ENCODE measurements at places on chromosomes 2 and 18.

DNA sequence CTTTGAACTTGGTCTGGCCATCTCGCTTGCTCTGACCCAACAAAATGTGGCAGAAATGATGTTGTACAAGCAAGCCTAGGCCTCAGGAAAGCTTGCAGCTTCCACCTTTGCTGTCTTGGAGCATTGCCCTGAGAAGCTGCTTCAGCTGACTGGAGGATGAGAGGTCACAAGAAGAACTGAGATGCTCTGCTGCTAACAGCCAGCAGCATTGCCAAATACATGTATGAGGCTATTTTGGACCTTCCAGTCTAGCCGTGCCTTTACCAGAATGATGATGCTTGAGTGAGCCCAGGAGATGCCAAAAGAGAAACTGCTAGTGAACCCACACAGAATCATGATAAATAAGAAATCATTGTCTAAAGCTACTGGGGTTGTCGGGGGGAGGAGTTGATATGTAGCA is 13.2 kb upstream of the ITGAV start:
- no peak for DNase-seq

DNA sequence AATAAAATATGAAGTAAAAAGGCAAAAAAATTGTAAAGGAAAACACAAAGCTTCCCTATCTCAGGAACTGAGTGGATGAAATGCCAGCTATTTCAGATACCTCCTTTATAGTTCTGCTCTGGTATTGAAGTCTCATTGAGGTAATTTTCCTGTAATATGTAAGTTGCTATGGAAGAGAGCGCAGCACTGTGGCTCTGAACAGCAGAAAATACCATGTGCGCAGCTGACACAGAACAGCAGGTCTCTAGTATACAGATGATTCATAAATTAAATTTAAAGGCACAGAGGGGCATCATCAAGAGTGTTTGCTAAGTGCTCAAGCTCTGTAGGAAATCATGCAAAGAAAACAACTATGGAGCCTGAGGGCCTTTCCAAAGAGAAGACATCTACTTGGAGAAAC is 315.3 kb upstream of the CDH7 start:
- no peak for DNase-seq

- no peak for DNase-seq
These were observed 167.1 kb upstream of the DOK6 start for GRCh38 chr18:69233465-69234054.

- DNase-seq, result no peak
These were observed 50.6 kb upstream of the NEMP2 start for GRCh38 chr2:190584980-190585661.

GRCh38 chr2:163255086-163255485 is 416.5 kb upstream of the KCNH7 start:
- DNase-seq, result no peak

- DNase-seq, result no peak
These were observed 4.6 kb downstream of the SIX2 start for GRCh38 chr2:45004562-45005191.

DNA sequence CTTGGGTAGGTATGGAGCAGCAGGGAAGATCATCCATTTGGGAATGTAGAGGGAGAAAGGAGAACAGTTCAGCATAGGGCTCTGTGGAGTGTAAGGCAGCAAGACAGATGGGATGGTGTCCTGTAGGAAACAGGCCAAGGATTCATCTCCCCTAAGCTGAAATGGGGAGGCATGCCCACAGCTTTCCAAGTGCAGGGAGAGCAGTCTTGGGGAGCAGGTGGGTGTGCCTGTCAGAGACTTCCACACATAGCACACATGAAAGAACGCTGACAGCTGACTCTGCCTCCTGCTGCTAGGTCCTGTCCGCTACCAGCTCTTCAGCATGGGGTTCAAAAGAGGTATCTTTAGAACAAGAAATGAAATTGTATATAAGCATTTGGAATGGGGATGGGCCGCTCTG is 9.0 kb downstream of the SETBP1 start:
- no peak for DNase-seq

- peak; percentile 12 for DNase-seq
These were observed 245.0 kb downstream of the PTGR3 start for GRCh38 chr18:74963820-74964446.

- no peak for DNase-seq
These were observed 89.5 kb downstream of the STK39 start for GRCh38 chr2:168157926-168158325.

- no peak for DNase-seq
These were observed 151.4 kb downstream of the ACKR3 start for GRCh38 chr2:236720974-236721540.

GRCh38 chr2:128416109-128416785 is 97.6 kb upstream of the HS6ST1 start:
- DNase-seq, result no peak

DNA sequence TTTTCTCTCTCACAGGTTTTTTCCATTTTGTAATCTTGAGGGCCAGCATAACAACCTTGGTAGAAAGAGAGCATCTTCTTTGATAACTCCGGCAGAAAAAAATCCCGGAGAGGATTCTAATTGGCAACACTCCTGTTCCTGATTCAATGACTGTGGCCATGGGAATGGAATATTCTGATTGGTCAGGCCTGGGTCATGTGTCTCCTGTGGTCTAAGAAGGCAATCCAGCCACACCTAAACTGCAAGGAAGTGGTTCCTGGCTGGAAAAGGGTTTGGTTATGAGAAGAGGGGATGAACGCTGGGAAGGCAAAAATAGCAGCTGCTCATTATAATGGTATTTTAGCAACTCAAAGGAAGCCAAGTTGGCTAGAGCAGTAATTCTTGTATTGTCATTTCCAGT is 24.8 kb upstream of the ZNF638 start:
- DNase-seq, result no peak

DNA sequence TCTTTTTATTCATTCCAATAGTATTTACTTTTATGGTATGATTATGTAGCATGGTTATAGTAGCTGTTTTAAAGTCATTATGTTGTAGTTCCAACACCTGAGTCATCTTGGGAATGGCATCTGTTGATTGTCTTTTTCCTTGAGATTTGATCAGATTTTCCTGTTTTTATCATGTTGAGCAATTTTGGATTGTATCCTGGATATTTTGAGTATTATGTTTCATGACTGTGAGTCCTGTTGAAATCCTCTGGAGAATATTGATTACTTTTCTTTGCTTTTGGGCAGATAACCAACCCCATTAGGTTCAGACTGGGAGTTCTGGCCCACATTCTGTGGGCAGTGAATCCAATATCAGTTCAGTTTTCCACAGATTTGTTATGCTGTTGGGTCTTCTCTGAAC is 163.2 kb upstream of the SPRED2 start:
- DNase-seq, result no peak

GRCh38 chr2:116510117-116510671 is 1304.3 kb upstream of the DDX18 start:
- DNase-seq, result no peak

DNA sequence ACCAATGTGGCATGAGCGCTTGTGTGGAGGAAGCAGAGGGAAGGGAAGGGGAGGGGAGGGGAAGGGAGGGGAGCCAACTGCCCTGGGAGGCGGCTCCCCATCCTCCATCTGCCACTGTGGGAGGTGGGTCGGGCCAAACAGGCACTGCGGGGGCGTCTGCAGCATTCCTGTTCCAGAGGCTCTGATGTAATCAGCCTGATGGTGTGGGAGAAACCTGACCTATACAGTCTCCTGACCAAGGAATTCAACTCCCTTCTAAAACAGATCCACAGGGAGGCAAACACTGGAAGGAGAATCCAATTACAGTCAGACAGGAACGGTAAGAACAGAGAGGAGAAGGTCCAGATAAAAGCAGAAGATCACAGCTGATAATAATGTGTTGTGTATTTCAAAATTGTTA is 88.8 kb downstream of the CD8B2 start:
- DNase-seq, result no peak
